ENCODE measurements at places on chromosomes 12 and 14.

- DNase-seq: no peak
These were observed 5.6 kb downstream of the MYL6 start for GRCh38 chr12:56163533-56164344.

DNA sequence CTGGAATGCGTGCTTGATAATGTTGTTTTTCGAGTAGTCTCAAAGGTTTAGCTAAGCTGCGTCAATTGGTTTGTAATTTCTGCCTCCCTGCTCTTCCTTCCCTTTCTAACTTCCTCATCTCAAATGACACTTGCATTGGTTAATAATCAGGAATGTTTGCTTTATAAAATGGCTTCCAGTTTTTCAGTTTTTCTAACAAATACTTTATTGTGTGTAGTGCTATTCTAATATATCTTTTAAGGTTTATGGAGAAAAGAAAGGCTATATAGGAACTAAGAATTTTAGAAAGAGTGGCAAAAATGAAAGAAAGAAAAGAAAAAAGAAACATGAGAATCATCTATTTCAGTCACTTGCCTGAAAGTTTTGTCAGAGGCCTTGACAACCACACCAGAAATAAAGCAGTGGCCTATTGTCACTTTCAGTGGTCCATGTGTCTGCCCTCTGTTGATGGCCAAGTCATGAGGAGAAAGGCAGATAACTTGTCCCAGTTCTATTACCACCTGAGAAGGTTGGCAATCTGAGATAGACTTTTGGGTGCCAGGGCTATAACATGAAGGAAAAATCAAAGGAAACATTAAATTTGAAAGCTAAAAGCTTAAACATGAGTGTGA lies 221.9 kb upstream of the KITLG start:
- no peak for DNase-seq

- peak; percentile 6 for DNase-seq
These were observed 94.4 kb downstream of the CRACR2A start for GRCh38 chr12:3658327-3659163.

GRCh38 chr14:92012121-92012748 lies 27.6 kb downstream of the TRIP11 start:
- DNase-seq: no peak

GRCh38 chr14:32205984-32206383 lies 2.9 kb upstream of the RNU6-8 start:
- no peak for DNase-seq

GRCh38 chr12:81257947-81258551 lies 180.2 kb downstream of the ACSS3 start:
- peak; percentile 16 for DNase-seq

DNA sequence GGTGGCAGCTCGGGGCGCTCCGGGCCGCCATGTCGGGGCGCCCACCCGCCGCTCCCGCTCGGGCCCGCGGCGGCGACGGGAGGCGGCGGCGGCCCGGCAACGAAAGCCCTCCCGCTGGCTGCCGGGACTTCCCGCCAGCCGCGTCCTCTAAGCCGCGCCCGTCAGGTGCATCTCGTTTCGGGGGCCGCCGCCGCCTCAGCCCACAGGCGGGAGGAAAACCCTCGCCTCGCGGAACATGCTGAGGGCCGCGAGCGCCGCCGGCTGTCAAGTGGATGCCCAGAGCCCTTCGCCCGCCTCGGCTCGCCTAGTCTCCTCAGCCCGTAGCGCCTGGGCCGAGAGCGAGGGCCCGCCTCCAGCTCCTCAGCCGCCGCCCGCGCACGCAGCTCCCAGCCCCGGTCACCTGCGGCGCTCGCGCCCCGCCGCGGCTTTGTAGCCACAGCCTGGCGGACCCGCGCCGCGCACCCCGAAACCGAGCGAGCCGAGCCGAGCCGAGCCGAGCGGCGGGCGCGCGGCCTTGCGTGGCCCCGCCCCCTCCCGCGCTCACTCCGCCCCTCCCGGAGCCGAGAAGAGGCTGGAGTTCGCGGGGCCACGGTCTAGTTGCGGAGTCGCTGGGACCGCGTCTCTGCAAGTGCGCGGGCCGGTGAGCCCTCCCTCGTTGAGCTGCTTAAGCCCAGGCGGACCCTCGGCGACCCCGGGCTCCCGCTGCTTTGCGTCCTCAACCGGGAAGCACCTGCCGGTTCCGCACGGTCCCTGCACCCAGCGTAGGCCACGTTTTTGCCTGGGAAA lies at the start of gene EML5:
EML5 (minus strand) TSS at position 481 of the 786 bp plus-strand sequence; CDS start at position 31, 450 bp downstream.
- no peak for DNase-seq

- DNase-seq: no peak
These were observed 3.7 kb upstream of the TM9SF1 start for GRCh38 chr14:24198814-24199524.

GRCh38 chr12:14959916-14960496 lies 1.4 kb downstream of the ARHGDIB start:
- DNase-seq: no peak

- no peak for DNase-seq
These were observed 7.6 kb downstream of the DDIT3 start for GRCh38 chr12:57512665-57513064.

- no peak for DNase-seq
These were observed 344 bp downstream of the SPTLC2 start for GRCh38 chr14:77616133-77616453.

GRCh38 chr14:104104076-104104901 lies 18.8 kb downstream of the ASPG start:
- no peak for DNase-seq

GRCh38 chr14:63777024-63777423 lies 49.2 kb upstream of the SGPP1 start:
- DNase-seq: peak; percentile 74

GRCh38 chr14:92717571-92718042 lies 30.8 kb downstream of the LGMN start:
- no peak for DNase-seq

DNA sequence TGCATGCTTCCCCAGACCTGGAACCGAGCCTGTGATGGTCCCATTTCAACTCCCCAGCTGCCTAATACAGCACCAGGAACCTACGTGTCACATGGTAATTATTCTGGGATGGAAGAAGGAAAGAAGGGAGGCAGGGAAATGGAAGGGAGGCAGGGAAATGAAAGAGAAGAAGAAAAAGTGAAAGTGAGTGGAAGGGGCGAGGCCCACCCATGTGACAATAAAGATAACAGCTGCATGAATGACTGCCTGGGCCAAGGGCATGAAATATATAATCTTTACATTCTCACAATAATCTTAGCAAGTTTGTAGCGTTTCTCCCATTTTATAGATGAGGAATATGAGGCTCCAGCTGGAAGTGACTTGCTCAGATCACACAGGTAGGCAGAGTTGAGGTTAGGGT lies 245.0 kb upstream of the PWP1 start:
- DNase-seq: no peak

DNA sequence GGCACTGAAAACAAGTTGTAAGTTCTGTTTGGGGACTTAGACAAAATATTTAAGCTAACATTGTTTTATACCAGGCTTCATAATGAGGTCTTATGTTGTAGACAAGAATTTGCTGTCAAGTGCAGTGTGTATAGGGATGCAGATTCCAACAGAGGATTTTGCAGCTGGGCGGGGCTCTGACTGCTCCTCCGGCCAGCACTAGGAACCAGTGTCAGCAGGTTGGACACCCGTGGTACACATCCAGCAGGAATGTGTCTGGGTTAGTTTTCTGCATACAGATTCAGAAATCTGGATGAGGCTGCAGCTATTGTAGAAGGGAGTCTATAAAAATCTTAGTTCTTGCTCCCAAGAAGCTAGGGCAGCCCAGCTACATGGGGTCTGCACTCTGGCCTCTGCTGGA lies 194.3 kb upstream of the RBM19 start:
- no peak for DNase-seq

- no peak for DNase-seq
These were observed 22.3 kb downstream of the SYT1 start for GRCh38 chr12:78886719-78887407.

DNA sequence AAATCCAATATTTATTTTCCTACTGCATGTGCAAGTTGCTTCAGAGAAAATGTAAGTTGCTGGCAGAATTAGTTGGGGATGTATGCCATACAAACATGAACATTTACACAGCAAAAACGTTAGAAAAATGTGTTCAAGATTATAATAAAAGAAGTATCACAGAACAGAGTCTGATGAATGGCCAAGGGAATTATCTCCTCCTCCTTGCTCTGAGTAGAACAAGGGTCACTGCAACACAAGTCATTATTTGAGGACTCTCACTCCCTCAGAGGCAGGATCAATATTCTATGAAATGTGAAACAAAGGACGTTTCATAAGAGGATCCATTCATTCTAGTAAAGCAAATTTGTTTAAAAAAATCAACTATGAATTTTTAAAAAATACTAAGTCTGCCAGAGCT lies 177.8 kb downstream of the PRKD1 start:
- no peak for DNase-seq

GRCh38 chr12:54195737-54196347 lies 7.1 kb upstream of the SMUG1 start:
- peak; percentile 62 for DNase-seq

DNA sequence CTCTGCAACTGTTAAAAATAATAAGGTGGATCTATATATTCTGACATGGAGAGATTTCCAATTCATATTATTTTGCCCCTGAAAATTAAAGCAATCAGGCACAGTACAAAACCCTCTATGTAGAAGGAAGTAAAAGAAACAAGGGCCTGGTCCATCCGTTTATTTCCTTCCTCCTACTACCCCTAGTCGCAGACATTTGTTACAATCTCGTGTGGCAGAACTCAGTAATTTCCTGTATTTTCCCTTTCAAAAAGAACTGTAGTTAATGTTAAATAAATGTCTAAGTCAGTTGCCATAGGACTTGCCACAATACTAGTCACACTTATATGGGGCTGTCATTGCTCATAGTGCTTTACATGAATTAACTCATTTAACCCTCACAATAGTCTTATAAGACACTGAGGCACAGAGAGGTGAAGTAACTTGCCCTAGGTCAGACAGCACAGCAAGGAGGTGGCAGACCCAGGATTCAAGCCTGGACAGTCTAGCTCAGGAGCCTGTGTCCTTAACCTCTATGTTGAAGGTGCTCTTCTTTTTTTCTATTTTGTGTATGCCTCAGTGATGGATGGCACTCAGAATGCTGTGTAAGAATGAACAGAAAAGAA lies 24.2 kb downstream of the NINJ2 start:
- DNase-seq: no peak

- no peak for DNase-seq
These were observed 178.0 kb downstream of the DACT1 start for GRCh38 chr14:58815794-58816193.

DNA sequence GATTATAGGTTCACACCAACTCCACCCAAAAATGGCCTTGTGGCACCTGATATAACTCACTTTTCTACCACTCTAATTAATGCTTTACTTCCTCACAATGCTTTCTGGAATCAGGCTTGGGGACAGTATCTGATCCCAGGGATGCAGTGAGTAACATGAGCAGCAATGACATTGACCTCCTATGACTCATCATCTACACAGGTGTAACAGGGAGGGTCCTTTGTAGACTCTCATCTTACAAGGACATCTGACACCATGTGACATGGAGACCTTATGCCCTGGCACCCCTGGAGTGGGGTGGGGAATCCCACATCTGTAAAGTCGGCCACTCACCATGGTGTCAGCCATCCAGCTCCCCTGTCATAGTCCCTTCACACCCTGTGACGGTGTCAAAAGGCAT lies 586.4 kb downstream of the MED13L start:
- DNase-seq: no peak

- DNase-seq: no peak
These were observed 670 bp upstream of the PSMA3 start for GRCh38 chr14:58243790-58244555.

DNA sequence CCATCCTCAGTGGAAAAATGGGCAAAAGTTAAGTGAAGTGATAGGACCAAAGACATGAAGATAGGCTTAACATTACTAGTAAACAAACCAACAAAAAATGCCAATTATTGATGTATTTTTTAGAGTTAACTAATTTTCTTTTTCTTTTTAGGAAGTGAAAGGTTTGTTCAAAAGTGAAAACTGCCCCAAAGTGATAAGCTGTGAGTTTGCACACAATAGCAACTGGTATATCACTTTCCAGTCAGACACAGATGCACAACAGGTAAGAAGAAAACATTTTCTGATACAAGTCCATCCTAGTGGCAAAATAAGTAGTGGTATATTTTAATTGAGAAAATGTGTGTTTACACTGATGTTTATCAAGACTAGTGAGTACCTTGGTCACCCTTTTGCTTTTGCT lies 39.6 kb downstream of the LARP4 start:
- DNase-seq: no peak

DNA sequence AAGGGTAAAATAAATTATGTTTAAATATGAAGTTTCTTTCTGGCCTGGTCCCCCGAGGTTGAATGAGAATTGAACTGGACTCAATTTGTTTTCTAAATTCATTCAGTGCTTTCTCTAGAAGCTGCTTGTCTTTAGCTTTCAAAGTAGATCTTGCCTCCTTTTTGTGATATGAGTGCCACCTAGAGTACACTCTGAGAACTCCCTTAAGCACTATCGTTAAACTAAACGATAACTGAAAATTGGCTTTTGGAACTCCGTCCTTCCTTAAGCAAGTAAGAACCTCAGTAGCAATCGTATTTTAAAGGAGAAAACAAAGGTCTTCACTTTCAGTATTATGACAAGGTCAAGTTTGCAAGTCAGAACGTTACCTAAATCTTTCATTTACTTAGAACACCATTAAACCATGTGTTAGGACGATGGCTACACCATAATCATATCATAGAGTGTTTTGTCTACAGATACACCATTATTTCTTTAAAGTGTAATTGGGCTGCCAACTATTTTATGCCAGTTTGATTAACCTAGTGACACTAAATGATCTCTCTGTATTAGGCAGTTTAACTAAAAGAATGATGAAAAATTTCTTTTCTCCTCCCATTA lies 364.8 kb downstream of the SNAPC1 start:
- DNase-seq: peak; percentile 47

GRCh38 chr14:63857466-63858030 lies 4.7 kb downstream of the SYNE2 start:
- no peak for DNase-seq

Measured in COLO829 (cell line).